Thoracic aorta (tissue), 2 donors: ENCODE measurements at places on chromosomes 2 and 18.

DNA sequence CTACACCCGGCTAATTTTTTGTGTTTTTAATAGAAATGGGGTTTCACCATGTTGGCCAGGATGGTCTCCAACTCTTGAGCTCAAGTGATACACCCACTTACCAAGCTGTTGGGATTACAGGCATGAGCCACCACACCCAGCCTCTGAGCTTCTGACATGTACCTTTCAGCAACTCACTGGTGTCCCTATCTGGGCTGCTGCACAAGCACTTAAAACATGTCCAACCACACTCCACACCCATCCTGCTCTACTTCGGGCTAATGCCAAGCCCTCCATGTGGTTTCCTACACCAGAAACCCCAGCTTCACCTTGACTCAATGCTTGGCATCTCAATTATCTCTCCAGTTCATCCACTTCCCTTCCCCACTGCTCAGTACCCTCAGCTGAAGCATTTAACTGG is 22.4 kb upstream of the ARMC9 start:
- no peak for DNase-seq

DNA sequence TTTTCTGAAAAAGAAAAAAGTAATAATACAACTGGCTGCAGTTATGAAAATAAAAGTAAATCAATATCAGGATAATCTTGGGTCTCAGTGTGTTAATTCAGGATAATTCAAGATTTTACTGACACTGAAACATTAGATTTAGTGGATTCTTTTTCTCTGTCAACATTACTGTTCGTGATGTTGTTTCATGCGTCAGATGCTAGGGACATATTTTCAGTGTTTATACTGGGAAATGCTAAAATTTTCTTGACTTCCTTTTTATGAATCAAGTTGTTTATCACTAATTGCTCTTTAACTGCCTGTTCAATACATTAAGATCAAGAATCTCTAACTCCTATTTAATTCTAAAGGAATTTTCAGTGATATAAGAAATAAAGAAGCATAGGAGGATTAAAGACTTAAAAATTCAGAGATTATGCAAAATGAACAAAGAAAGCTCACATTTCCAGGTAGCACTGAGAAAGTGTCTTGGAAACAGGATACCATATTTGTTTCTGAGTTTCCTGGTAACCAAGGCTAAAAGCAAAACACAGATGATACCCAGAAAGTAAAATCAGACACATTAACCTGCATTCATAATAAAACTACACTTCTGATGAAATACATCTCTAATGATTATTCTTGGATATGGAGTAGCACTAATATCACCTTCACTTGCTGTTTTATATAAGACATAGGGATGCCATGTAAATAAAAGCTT is 174.0 kb downstream of the ARL4C start:
- DNase-seq: no peak

- DNase-seq: no peak
Observed at GRCh38 chr18:75977081-75977480, 518.0 kb downstream of the ZNF516 start.

DNA sequence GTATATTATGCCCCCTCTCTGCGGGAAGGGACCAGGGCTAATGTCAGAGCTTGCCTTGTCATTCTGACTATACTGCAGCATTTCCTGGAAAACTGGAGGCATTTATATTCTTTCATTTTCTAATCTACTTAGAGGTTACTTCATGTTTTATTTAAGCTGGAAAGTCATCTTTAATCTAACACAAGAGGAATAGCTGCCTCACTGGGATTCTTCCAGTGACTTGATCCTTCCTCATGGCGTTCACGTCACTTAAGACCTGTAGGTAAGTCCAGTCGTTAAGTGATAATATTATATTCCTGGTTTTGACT is 727.6 kb upstream of the DDX18 start:
- no peak for DNase-seq

DNA sequence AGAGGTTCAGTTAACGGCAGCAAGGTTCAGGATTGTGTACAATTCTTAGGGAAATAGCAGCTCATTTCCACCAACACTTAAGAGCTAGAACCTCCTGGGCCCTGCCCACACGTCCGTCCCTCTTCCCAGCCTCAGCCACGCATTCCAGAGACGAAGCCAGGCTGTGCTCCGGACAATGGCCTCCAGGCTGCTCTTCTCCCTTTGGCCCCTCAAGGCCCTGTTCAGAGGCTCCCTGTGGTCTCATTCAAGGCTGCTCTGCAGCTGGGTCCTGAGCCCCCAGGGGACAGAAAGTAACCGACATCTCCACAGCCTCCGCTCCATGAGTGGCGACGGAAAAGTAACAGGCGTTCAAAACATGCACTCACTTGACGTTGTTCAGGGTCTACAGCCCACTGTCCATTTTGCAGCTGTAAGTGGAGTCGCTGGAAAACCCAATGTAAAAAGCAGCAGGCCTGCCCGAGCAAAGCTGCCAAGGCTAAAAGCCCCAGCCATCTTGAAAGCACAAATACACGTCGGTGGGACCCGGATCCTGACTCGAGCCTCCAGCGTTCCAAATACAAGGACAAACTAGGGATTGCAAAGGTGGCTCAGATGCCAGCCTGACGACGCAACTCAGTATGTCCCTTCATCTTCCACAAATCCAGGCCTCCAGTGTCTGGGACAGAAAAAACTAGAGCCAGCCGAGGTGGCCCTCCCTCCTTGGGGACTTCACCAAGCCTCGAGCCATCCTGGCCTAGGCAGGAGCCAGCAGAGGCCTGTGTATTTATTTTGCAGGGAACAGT is 76.9 kb downstream of the NDUFA10 start:
- no peak for DNase-seq

GRCh38 chr2:152247337-152247695 is 71.8 kb upstream of the STAM2 start:
- DNase-seq: no peak

- DNase-seq: no peak
Observed at GRCh38 chr2:232328032-232328422, 50.5 kb upstream of the ALPP start.
